ENCODE measurements at places on chromosomes 7 and 10.

GRCh38 chr10:108064746-108065260 lies 900.3 kb upstream of the SORCS1 start:
- DNase-seq = no peak

DNA sequence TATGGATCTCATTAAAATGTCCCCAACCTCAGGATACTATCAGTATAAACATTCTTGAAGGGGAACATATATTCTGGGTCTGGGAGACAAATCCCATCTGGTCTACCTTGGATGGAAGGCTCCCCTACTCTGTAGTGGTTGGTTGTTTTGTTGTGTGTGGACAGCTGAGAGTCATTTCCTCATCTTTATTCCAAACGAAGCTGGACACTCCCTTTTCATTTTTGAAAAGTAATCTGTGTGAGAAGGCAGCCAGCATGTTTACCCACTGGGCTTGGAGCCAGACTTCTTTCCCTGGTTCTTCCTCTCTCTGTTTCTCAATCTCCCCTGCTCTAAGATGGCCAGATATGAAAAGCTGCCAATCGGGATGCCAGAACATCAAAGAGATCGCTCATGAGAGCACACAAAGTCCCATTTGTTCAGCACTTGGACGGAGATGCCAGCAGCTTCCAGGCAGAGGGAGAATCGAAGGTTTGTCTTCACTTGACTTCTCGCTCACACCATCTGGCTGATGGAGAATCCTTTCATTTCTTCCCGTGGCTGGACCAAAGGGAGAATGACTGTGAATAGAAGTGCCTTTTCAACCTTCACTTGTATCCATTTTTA lies 108.1 kb upstream of the AGR3 start:
- DNase-seq = no peak

DNA sequence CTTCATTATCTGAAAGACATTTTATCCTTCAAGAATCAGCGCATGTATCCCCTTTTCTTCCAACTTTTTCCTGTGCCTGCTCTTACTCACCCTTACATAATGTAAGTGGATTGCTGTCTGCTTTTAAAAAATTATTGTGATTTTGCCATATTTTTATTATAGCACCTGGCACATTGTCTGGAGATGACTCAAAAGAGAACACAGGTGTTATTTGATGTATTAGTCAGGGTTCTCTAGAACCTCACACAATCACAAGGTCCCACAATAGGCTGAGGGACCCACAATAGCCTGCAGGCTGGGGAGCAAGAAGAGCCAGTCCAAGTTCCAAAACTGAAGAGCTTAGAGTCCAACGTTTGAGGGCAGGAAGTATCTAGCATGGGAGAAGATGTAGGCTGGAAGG lies 390.0 kb downstream of the EXOC4 start:
- DNase-seq = no peak

DNA sequence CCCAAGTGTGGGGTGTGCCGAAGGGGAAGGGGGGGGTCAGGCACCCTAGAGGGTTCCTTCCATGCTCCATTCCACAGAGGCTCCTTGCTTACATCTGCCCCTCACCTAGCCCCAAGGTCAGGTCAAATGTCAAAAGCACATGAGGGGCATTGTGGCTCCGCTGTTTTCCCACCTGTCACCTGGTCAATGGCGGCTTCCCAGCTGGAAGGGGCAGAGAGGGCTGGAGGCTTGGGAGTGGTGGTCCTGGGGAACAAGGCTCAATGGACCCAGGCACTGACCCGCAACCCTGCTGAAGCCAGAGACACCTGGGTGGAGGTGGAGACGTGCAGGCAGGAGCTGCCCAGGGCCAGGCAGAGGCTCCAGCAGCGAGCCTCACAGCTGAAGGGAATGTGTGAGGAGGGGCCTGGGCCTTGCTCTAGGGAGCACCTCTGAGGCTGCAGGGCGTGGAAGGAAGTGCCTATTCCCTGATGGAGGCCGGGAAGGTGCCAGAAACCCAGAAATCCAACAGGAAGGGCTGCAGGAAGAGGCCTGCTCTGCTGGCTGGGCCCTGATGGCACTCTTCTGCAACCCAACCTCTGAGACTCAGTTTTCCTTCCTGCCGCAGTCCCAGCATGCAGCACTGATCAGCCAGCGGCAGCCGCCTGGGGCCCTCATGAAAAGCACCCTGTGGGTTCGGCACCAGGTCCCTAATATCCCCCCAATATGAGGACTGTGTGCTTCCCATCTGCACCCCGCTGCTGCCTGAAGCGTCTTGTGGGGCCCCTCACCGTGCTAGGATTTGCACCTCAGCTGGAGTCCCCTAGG lies 16.0 kb downstream of the RASGEF1A start:
- DNase-seq = no peak

- no peak for DNase-seq
Observed at GRCh38 chr10:13526948-13527863, 1.6 kb downstream of the BEND7 start.

- no peak for DNase-seq
Observed at GRCh38 chr10:72322030-72322279, 32.8 kb downstream of the DNAJB12 start.

GRCh38 chr7:100803398-100804161 lies 23.7 kb downstream of the EPHB4 start:
- DNase-seq = no peak

DNA sequence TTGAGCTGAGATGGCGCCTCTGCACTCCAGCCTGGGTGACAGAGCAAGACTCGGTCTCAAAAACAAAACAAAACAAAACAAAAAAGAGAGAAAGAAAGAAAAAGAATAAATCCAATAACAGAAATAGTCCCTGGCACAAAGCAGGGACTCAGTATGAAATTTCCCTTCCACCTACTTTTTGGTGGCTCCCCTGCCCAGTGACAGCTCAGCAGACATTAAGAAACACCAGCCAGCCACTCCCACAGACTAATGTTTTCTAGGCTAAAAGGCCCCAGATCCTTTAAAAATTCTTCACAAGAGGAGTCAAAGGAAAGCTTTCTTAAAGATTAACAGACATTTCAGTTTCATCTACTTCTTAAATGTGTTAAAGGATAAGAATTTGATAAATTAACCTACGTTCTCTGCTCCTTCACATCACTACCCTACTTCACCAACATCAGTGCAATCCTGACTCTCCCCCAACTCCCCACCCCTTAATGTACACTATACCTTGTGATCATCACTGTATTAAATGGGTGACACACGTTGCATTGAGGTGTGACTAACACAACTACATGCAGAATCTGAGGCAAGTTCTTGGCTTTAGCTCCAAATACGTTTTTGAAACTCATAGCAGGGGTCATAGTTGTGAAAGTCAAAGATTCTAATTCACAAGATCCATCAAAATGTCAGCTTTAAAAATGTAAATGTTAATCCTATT lies 114.5 kb upstream of the CAV2 start:
- no peak for DNase-seq

GRCh38 chr10:116241642-116242410 lies 31.2 kb downstream of the GFRA1 start:
- no peak for DNase-seq

GRCh38 chr10:130357951-130358350 lies 221.8 kb downstream of the GLRX3 start:
- no peak for DNase-seq

GRCh38 chr10:66350622-66351399 lies 575.0 kb upstream of the LRRTM3 start:
- no peak for DNase-seq

- no peak for DNase-seq
Observed at GRCh38 chr10:75352650-75353049, 48.9 kb downstream of the ZNF503 start.

DNA sequence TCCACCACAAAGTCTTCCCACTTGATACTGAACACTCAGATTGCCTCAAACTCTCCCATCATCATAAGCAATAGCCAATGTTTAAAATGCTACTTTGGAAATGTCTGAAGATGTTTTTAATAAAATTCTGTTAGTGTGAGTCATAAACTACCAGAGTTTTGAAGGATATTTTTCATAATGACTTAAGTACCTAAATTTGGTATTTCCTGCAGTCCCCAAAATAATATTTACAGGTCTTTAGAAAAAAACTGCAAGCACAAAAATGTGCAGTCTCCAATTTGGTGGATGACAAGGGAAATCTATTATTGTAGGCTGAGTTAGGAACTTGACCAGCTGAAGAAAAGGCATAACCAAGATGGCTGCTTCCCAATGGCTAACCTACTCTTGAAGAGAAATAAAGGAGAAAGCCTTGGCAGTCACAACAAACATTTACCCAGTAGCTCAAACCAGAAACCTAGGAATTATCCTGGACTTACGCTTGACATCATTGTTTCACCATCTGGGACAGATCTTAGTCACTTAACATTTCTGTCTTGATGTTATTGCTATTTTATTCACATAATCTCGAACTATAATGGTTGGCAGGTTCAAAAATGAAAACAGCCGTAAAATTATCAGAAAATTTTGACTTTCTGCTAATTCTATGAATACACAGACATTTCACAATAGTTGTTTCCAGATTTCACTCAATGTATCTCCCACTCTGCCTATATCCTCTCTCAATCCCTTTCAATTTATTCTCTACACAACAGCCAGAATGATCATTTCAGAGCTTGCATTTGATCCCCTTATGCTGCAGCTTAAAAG lies 111.2 kb upstream of the STEAP1B start:
- DNase-seq = no peak

- DNase-seq = no peak
Observed at GRCh38 chr10:119414081-119414611, 128.4 kb downstream of the RGS10 start.

GRCh38 chr10:33113466-33113865 lies 155.4 kb upstream of the ITGB1 start:
- DNase-seq = no peak

- DNase-seq = no peak
Observed at GRCh38 chr10:131818510-131819234, 82.1 kb upstream of the PPP2R2D start.

DNA sequence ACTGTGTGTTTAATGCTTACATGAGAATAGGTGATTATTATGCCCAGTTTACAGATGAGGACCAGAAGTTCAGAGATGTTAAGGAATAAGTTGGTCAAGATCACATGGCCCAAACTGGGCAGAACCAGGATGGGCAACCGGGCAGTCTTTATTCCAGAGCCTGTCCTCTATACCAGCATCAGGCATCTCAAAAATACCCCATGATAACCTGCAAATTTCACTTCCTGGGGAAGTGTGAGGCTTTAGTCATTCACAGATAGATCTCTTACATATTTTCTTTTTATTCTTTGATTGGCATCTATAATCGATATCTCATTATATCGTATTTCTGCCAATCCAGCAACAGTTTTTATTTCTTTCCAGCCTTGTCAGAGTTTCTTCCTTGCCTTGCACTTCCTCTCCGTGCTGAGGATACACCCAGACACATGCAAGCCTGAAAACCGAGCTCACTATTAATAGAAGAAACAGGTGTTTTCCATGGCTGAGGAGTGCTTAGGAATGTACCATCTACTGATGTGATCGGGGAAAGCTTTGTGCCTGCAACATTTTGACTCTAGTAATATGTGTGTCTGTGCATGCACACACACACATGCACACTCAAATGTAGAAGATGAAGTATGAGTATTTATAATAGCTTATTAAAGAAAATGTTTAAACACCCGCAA lies 82.4 kb downstream of the CREM start:
- DNase-seq = no peak

DNA sequence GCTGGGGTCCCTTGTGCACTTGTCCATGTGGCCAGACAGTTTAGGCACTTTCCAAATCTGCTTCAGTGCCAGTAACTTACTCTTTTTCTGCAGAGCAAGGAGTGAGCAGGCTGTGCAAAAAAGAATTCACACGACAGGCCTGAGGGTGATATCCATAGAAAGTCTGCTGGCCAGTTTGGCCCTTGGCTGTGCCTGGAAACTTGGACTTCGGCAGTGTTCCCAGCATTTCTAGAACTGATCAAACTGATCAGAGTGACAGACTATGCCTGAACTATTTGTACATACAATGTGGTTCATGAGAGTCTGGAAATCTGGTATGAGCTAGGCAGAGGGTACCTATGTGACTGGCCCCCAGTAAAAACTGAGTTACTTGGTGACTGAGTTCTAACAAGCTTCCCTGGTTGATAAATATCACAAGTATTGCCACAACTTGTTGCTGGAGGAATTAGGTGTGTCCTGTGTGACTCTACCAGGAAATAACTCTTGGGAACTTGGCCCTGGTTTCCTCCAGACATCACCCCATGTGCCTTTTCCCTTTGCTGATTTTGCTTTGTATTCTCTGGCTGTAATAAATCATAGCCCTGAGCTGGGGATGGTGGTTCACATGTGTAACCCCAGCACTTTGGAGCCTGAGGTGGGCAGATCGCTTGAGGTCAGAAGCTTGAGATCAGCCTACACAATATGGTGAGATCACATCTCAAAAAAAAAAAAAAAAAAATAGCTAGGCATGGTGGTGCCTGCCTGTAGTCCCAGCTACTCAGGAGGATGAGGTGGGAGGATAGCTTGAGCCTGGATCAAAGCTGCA lies 3.3 kb upstream of the DENND10 start:
- DNase-seq = no peak

DNA sequence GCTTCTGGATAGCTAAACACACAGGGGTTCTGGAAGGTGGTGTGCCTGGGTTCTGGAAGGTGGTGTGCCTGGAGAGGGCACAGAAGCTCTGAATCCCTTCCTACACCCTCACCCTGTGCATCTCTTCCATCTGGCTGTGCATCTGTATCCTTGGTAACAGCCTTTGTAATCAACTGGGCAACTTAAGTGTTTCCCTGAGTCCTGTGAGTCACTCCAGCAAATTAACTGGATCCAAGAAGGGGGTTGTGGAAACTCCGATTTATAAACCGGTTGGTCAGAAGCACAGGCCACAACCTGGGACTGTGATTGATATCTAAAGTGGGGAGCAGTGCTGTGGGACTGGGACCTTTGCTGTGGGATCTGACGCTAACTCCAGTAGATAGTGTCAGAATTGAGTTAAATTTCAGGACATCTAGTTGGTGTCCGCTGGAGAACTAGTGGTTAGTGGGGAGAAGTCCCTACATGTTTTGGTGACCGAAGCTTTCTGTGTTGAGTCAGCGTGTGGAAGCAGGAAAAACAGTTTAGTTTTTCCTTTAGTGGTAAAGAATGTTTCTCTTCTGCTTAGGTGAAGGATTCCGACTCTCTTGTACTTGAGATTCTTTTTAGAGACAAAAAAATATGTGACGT lies 228.1 kb downstream of the BMPER start:
- no peak for DNase-seq

DNA sequence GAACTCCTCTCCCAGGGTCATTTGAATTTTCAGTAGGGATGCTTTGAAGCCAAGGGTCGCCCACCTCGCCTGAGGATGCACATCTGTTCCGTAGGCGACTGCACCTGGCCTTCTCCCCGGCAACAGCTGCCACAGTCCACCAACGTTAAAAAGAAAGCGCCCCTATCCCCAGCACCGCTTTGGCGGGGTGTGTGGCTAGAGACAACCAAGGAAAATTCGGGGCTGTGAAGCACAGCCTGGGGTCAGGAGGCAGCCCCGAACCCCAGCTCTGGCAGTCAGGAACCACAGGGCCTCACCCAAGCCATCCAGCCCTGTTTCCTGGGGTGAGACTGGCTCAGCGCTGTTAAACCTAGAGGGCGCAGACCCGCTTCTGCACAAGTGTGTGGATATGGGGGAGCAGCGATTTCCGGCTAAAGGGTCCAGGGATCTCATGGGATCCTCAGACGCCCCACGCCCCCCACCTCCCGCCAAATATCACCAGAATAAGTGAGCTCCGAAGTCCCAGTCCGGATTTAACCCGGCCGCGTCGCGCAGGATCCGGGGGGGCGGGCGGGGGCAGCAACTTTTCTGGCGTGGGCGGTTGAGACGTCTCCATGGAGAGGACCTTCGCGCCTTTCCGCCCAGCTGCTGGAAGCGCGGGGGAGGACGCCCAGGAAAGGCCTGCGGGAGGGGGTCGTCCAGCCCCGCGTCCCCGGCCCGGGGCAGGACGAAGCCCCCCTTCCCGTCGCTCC lies 822 bp downstream of the ZC3HAV1L start:
- no peak for DNase-seq
